Central memory CD8-positive, alpha-beta T cell (primary cell): ENCODE measurements at places on chromosomes 6 and 20.
A peak's percentile ranks its signal among the peaks of the same experiment; 100 is the strongest.

DNA sequence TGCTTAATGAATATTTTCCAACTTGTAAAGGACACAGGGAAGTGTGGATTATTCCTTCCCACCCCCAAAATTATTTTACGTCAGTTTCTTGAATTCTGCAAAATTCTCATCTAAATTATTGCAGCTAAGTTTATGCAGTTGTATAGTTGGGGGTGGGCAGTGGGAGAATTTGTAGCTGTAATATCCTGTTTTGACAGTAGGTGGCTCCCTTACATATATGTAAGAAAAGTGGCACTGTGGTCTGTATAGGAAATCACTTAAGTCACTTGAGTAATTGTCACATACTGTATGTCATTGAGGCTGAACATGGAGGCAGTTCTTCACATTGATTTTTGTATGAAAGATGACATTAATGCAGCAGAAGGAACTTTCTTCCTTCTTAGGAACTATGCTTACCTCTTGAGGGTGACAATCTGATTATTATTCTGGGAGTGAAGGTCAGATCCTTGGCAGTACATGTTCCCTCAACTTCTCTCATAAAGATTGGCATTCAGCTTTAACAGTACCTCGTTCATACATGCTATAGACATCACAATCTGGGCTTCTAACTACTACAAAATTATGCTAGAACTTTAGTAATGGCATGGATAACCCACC lies 14.6 kb upstream of the CFAP206 start:
- H3K4me3 ChIP-seq: no peak overlapping the region
- no peaks in the 10 kb centered on the region for H3K27me3 ChIP-seq
- H3K36me3 ChIP-seq: no peaks in the 10 kb centered on the region
- no peak for DNase-seq

DNA sequence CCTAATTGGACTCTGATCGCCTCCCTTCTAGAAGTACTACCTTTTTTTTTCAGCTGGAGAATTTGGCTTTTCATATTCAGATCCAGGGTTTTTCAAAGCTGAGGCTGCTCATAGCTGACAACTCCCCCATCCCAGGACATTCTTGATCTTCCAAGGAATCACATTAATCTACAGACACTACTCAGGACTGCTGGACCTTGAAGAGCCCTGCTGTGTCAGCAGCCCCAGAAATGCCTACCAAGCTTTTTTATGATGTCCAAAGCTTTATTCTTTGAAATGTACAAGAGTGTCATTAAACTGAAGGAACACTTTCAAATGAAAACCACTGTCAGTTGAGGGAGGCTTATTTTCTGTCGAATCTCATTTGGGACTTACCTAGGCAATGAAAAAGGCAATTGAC lies 704.1 kb downstream of the PTPRT start:
- no peaks in the 10 kb centered on the region for H3K36me3 ChIP-seq
- H3K4me3 ChIP-seq: no peak overlapping the region
- H3K4me1 ChIP-seq: no peaks in the 10 kb centered on the region
- H3K27ac ChIP-seq: no peak overlapping the region
- DNase-seq: no peak
- H3K27me3 ChIP-seq: no peaks in the 10 kb centered on the region

GRCh38 chr20:20017001-20017843 lies at the start of gene NAA20:
TSS of gene NAA20 (plus strand) at chr20:20017362. CDS start at chr20:20017397, 35 bp downstream.
- DNase-seq: peak; percentile 80
- peak within 1 kb of the TSS; percentile 97 for H3K27ac ChIP-seq
- peak within 1 kb of the TSS; percentile 90 for H3K4me3 ChIP-seq
- H3K36me3 ChIP-seq: peaks cover 16% of the 10 kb centered on the region

- H3K36me3 ChIP-seq: no peaks in the 10 kb centered on the region
- H3K27ac ChIP-seq: no peak overlapping the region
- H3K4me1 ChIP-seq: no peaks in the 10 kb centered on the region
- peaks cover 20% of the 10 kb centered on the region for H3K27me3 ChIP-seq
These were observed 127.9 kb downstream of the COL19A1 start for GRCh38 chr6:69994251-69994650.

GRCh38 chr6:30202366-30202765 lies 10.8 kb downstream of the TRIM26 start:
- DNase-seq: no peak
- H3K36me3 ChIP-seq: peaks cover 30% of the 10 kb centered on the region
- no peak overlapping the region for H3K4me3 ChIP-seq
- no peaks in the 10 kb centered on the region for H3K27me3 ChIP-seq
- H3K27ac ChIP-seq: no peak overlapping the region

- H3K4me3 ChIP-seq: no peak overlapping the region
- peaks cover 21% of the 10 kb centered on the region for H3K27me3 ChIP-seq
- no peak overlapping the region for H3K27ac ChIP-seq
- no peaks in the 10 kb centered on the region for H3K36me3 ChIP-seq
These were observed 6.9 kb upstream of the MOCS1 start for GRCh38 chr6:39941138-39941537.

DNA sequence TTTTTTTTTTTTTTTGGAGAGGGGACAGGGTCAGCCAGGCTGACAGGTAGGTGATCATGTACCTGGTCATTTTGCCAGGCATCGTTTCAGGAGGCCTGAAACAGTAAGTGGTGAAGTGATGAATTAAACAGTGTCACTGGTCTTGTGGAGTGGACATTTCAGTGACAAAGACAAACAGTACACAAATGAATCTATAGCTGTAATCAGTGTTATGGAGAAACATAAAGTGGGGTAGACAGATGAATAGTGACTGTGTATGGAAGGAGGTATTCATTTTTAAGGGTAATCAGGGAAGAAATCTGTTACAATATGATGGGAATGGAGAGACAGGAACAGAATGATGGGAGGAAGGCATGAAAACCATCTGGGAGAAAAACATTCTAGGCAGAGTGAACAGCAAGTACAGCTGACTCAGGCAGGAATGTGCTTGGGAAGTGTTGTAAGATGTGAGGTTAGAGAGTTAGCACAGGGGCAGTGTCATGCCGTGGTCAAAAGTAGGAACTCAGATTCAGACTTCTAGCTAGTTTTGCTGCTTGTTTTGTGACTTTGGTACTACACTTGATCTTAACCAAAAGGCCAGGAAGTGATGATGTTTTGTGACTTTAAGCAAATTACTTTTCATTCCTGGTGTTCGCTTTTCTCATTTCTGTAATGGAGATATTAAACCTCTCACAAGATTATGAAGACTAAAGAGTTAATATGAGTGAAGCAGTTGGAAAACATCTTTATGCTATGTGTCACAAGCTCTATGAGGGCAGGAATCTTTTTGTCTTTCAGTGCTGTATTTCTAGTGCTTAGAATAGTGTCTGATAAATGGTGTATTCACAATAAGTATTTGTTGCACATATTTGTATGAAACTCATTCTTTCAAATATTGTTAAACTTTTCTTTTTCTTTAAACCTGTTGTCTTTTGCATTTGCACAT lies 43.4 kb downstream of the QKI start:
- peak overlapping the region; percentile 96 for H3K27ac ChIP-seq
- H3K36me3 ChIP-seq: peaks cover 12% of the 10 kb centered on the region
- no peak for DNase-seq
- H3K27me3 ChIP-seq: no peaks in the 10 kb centered on the region
- peak overlapping the region; percentile 2 for H3K4me3 ChIP-seq

DNA sequence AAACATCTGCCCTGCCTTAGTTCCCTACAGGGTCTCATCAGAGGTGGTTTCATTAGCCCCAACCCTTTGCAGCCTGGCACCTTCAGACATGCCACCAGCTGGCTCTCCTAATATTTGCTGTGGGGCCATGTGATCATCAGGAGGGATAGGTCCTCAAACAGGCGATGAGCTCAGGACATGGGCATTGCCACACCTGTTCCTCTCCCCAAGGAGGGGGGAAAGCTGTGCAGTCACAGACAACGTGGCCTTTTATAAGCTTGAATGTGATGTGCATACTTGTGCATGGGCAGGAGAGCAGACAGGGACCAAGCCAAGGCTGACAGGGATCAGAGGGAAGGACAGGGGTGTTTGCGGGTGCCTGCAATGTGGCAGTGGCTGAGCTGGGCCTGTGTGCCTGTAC lies 78.8 kb upstream of the ZNFX1 start:
- H3K4me3 ChIP-seq: no peak overlapping the region
- no peak overlapping the region for H3K27ac ChIP-seq
- no peaks in the 10 kb centered on the region for H3K4me1 ChIP-seq
- no peak for DNase-seq
- H3K27me3 ChIP-seq: peaks cover 46% of the 10 kb centered on the region
- H3K36me3 ChIP-seq: no peaks in the 10 kb centered on the region

DNA sequence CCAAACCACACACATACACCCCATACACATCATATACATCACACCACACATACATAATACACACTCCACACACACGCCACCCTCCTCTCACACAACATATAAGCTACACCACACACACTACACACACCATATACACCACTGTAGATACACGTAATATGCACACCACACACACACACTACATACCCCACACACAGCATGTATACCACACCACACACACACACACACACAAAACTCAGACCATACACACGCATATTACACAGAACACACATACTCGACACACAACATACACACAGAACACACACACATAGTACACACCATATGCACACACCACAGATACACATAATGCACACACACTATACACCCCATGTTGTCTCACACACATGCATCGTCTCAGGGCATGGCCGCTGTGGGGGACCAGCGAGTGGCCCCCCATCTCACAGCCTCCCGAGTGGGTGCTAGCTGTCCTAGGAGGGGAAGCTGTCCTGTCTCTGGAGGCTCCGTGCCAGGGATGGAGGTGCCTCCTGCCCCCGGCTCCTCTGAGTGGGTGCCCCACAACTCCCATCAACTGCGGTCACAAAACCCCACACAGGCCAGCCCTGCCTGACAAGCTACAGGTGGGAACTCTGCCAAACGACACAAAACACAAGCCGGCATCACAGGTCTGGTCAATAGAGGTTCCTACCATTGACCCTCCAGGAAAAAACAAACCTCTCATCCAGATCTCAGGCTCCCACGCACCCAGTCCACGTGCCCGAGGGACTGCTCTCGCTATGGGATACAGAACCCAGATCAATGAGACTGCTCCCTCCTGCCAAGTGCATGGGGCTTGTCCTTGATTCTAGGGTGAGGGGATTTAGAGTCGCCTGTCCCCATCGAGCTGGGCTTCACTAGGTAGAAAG lies 49.1 kb downstream of the DACT2 start:
- no peaks in the 10 kb centered on the region for H3K4me1 ChIP-seq
- no peak overlapping the region for H3K4me3 ChIP-seq
- DNase-seq: no peak
- no peak overlapping the region for H3K27ac ChIP-seq
- H3K36me3 ChIP-seq: no peaks in the 10 kb centered on the region

GRCh38 chr6:34459899-34460593 lies 5.8 kb upstream of the PACSIN1 start:
- H3K27me3 ChIP-seq: peaks cover 3% of the 10 kb centered on the region
- no peak for DNase-seq
- H3K4me3 ChIP-seq: no peak overlapping the region
- H3K27ac ChIP-seq: no peak overlapping the region
- no peaks in the 10 kb centered on the region for H3K36me3 ChIP-seq
- peaks cover under 1% of the 10 kb centered on the region for H3K4me1 ChIP-seq

GRCh38 chr20:2922957-2923356 lies 49.7 kb downstream of the PTPRA start:
- H3K27me3 ChIP-seq: no peaks in the 10 kb centered on the region
- peaks cover 28% of the 10 kb centered on the region for H3K4me1 ChIP-seq
- no peak for DNase-seq
- H3K4me3 ChIP-seq: no peak overlapping the region
- H3K27ac ChIP-seq: no peak overlapping the region
- peaks cover 25% of the 10 kb centered on the region for H3K36me3 ChIP-seq

GRCh38 chr6:84764332-84765049 lies at the start of gene TBX18:
TSS of gene TBX18 (minus strand) at chr6:84764598. CDS start at chr6:84764181, 417 bp downstream.
- H3K36me3 ChIP-seq: no peaks in the 10 kb centered on the region
- no peak for DNase-seq
- H3K27ac ChIP-seq: no peak within 1 kb of the TSS
- peaks cover 65% of the 10 kb centered on the region for H3K27me3 ChIP-seq
- no peak within 1 kb of the TSS for H3K4me3 ChIP-seq

DNA sequence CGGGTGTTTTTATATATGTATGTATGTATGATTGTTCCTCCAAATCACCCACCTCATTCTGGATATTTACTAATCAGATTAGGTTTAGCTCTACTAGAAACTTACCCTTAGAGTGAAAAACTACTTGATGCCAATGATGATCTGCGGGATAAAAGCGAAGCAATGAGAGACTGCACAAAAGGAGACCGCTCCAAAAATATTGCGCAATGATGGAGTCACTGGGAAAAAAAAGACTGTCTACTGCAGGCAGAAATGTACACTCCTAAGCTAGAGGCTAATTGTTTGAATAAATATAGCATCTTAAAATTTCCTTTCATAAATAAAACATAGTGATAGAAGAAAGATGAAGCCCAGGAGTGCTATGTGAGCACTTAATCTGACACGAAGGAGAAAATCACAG lies 7.3 kb downstream of the RAB32 start:
- no peak overlapping the region for H3K4me3 ChIP-seq
- DNase-seq: no peak
- H3K27me3 ChIP-seq: no peaks in the 10 kb centered on the region
- no peaks in the 10 kb centered on the region for H3K36me3 ChIP-seq
- H3K27ac ChIP-seq: no peak overlapping the region

GRCh38 chr20:10771435-10772140 lies 97.8 kb upstream of the JAG1 start:
- H3K4me1 ChIP-seq: no peaks in the 10 kb centered on the region
- no peaks in the 10 kb centered on the region for H3K36me3 ChIP-seq
- H3K4me3 ChIP-seq: no peak overlapping the region
- no peak for DNase-seq

DNA sequence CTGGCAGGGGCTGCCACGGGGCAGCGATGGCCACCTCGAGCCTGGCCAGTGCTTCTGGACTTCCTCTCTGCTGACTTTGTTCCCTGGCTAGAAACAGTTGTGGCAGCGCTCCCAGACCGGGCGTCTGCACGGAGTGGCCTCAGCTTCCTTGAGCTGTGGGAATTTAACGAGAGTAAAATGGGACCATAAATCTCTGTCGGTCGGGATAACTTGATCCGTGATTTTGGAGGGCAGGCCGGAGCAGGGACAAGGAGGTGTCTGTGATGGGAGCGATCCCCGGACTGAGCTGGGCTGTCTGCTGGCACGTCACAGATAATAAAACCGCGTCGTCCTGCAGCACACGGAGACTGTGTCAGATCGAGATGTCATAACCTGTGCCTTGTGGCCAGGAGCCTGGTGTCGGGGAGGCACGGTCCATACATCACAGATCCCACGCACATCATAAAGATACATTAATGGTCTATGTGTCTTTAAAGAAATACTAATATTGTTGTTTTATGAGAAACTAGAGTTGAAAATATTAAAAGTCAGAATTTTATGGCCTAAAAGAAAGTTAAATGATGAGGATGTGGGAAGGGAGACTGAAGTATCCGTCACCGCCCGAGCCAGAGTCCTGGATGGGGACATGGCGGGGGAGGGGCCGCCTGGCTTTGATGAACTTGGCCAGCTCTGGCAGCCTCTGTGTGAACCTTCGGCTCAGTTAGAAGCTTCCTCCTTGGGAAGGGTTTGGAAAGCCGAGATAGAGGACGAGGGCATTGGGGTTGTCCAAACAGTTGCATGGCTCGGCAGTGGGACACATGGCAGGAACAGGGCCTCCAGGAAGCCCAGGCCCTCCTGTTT lies 6.5 kb upstream of the RBBP8NL start:
- peaks cover 71% of the 10 kb centered on the region for H3K27me3 ChIP-seq
- H3K4me3 ChIP-seq: no peak overlapping the region
- no peak for DNase-seq
- H3K27ac ChIP-seq: no peak overlapping the region
- no peaks in the 10 kb centered on the region for H3K4me1 ChIP-seq
- H3K36me3 ChIP-seq: no peaks in the 10 kb centered on the region
